ENCODE measurements at places on chromosomes 2 and 18. TPM values are rescaled to one million over a fixed set of nuclear protein-coding genes. Genes with fewer than 3 reads are reported as not detected.

LYPD6B gene
- 0.13 TPM for total RNA-seq

ZNF521 gene
- total RNA-seq, result 15.4 TPM

SCTR gene
- not detected for total RNA-seq

CABLES1 gene
- total RNA-seq, result 2.8 TPM

MRO gene
- total RNA-seq, result not detected

ABCG8 gene
- not detected for total RNA-seq
